ENCODE measurements at places on chromosomes 2 and 18.

DNA sequence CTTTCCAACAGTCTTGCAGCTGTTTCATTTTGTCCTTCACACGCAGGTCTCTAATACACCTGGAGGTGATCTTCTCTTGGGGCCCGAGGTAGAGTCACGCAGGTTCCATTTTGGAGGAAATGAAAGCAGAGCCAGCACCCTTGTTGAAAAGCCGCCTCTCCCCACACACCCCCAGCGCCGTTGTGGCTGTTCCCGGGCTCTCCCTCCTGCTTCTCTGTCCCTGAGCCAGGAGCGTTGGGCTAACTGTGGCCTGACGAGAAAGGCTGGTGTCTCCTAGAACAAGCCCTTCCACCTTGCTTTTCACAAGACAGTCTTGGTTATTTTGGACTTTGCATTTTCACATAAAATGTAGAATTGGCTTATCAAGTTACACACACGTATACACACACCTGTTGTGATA lies 16.3 kb downstream of the SNED1 start:
- no peak for DNase-seq

DNA sequence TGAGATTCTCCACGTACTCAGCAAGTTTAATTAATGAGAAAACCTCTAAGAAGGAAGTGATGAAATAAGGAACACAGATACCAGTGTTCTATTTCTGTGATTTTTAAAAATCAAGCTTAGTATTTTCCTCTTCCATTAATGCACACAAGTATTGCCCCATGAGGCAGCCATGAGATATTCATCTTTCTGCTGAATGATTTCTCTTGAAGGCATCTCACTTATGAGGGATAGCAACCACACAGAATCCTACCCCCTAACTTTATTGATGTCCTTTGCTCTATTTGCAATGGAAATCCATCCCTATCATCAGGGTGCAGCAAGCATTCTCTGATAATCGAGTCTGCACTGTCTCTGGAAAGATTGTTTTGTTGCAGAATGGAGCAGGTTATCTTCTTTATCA lies 244.1 kb upstream of the NRP2 start:
- no peak for DNase-seq

- DNase-seq, result no peak
Measured at GRCh38 chr2:61018318-61018755, 282 bp upstream of the PUS10 start.

DNA sequence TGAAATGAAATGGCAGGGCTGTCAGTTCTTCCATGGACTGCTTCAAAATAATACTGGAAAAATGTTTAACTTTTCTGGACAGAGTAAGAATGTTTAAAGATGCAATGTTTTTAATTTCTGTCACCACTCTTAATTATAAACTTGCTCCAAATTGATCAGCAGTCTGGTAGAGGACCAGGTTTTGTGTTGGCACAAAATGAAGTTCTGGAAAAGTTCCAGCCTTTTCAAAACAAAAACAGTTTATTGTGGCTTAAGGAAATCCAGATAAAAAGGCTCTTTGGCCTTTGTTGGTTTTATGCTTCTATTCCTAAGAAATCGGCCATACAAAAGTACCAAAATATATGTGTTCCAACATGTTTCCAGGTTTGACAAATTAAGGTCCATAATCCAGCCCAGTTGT lies 48.8 kb downstream of the PTRHD1 start:
- no peak for DNase-seq

- no peak for DNase-seq
Measured at GRCh38 chr2:61784643-61785042, 69.2 kb downstream of the FAM161A start.

- no peak for DNase-seq
Measured at GRCh38 chr2:120496759-120497158, 150.8 kb downstream of the INHBB start.
